ENCODE measurements at places on chromosomes 1 and 21. TPM values are rescaled to one million over a fixed set of nuclear protein-coding genes. Genes with fewer than 3 reads are reported as not detected.

The LCE2A gene
- total RNA-seq: not detected

The TRIM17 gene
- 3.2 TPM for total RNA-seq

The CYP2J2 gene
- 0.99 TPM for total RNA-seq

The XCL1 gene
- 321 TPM for total RNA-seq

The TFF2 gene
- total RNA-seq: not detected

The EPHA10 gene
- total RNA-seq: not detected

The ZNF593OS gene
- not detected for total RNA-seq

The FMO5 gene
- total RNA-seq: 0.38 TPM

Measured in activated CD8-positive, alpha-beta memory T cell treated with anti-CD3 and anti-CD28 coated beads for 36 hours (primary cell).